Iris pigment epithelial cell (primary cell): ENCODE measurements at places on chromosomes 5 and 9.

GRCh38 chr9:91711755-91712601, 238.1 kb downstream of the ROR2 start:
- peak; percentile 14 for DNase-seq

DNA sequence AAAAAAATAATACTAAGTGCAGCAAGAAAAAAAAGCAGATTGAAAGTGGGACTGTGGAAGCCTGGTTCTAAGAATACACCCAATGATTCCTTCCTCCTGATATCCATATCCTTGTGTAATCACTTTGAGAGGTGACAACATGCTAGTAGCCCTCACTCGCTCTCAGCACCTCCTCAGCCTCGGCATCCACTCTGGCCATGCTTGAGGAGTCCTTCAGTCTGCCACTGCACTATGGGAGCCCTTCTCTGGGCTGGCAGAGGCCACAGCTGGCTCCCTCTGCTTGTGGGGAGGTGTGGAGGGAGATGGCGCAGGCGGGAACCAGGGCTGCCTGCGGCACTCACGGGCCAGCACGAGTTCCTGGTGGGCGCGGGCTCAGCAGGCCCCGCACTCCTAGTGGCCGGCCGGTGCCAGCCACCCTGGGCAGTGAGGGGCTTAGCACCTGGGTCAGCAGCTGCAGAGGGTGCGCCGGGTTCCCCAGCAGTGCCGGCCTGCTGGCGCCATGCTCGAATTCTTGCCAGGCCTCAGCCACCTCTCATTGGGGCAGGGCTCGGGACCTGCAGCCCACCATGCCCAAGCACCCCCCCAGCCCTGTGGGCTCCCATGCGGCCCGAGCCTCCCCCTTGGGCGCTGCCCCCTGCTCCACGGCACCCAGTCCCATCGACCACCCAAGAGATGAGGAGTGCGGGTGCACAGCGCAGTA, 24.5 kb upstream of the SELENOP start:
- DNase-seq: no peak

GRCh38 chr5:159106569-159107282, 7.0 kb upstream of the EBF1 start:
- peak; percentile 59 for DNase-seq

DNA sequence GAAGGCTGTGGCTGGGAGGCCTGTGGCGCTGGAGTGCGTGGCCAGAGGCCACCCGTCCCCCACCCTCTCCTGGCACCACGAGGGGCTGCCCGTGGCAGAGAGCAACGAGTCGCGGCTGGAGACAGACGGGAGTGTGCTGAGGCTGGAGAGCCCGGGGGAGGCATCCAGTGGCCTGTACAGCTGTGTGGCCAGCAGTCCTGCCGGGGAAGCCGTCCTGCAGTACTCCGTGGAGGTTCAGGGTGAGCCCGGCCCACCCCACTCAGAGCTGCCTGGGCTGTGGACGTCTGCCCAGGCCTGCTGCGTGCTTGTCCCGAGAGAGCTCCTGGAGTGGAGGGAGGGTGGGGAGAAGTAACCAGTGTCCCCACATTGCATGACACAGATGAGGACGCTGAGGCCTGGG, 89.2 kb downstream of the HMCN2 start:
- no peak for DNase-seq

- DNase-seq: peak; percentile 24
Measured at GRCh38 chr5:45038366-45038987, 229.7 kb downstream of the MRPS30 start.

GRCh38 chr5:58456026-58456425, 3.9 kb downstream of the PLK2 start:
- no peak for DNase-seq

DNA sequence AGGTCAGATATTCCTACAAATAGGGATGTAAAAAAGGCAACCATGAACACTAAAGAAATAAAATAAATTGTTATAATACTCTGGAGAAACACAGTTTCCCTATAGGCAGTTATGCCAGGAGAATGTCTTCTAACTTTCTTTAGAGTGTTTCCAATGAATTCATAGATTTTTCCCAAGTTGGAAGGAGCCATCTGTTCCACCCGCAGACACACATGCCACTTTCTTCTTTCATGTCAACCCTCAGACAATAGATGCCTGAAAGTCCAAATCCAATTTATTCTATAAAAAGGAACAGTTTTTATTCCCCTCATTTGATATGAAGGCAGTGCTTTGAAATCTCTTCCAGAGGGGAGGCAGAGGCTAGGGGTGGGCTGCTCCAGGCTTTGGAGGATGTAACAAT, 418.1 kb downstream of the ACTL7B start:
- DNase-seq: no peak

GRCh38 chr5:76175821-76176403, 92.7 kb downstream of the SV2C start:
- DNase-seq: no peak

DNA sequence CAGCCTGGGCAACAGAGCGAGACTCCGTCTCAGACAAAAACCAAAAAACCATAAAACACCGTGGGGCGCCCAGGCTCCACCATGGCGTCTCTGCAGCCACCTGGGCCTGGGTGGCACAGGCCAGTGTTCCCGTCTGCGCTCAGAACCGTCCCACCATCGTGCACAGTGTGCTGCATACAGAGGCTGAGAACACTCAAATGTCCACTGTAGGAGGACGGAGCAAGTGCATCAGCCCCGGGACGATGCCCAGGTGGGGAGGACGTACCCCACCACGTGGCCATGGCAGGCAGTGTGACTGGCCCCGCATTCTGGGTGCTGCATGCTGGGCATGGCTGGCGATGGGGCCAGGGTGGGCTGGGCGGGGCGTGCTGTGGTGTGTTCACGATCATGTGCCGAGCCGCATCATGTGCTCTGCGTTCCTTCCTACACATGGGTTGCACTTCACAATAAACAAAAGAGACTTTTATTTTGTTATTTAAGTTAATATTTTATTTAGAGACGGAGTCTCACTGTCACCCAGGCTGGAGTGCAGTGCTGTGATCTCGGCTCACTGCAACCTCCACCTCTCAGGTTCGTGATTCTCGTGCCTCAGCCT, 37.8 kb downstream of the EXD3 start:
- no peak for DNase-seq

GRCh38 chr9:135294836-135295235, 184.7 kb upstream of the PPP1R26 start:
- no peak for DNase-seq

DNA sequence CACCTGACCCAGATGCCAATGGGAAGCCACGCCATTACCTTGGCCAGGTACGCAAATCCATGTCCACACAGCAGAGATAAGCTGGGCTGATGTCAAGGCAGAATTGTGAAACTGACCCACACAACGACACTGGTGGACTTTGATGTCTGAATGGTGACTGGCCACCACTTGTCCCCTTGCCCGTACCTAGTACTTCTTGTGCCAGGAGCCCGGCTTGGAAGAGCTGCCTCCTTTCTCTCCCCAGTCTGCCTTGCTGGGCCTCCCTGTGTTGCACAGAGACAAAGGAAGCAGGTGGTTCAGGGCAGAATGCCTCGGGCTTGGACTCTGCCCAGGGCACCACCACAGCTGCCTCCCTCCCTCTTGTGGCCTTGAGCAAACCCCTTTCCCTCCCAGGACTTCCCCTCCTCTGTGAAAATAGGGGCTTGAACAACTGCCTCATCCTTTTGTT, 23.3 kb downstream of the PTGES2 start:
- no peak for DNase-seq

DNA sequence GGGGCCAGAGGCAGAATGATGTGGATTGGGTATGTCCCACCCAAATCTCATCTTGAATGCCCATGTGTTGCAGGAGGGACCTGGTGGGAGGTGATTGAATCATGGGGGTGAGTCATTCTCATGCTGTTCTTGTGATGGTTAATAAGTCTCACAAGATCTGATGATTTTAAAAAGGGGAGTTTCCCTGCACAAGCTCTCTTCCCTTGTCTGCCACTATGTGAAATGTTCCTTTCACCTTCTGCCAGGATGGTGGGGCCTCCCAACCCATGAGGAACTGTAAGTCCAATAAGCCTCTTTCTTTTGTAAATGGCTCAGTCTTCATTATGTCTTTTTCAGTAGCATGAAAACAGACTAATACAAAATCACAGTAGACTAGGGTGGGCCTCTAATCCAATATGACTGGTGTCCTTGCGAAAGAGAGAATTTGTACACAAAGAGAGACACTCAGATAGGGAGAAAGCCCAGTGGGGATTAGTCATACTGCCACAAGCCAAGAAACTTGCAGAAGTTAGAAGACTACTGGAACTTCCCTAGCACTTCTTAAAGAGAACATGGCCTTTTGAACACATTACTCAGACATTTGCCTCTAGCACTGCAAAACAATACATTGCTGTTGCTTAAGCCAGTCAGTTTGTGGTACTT, 68.4 kb downstream of the ANXA1 start:
- DNase-seq: peak; percentile 92

DNA sequence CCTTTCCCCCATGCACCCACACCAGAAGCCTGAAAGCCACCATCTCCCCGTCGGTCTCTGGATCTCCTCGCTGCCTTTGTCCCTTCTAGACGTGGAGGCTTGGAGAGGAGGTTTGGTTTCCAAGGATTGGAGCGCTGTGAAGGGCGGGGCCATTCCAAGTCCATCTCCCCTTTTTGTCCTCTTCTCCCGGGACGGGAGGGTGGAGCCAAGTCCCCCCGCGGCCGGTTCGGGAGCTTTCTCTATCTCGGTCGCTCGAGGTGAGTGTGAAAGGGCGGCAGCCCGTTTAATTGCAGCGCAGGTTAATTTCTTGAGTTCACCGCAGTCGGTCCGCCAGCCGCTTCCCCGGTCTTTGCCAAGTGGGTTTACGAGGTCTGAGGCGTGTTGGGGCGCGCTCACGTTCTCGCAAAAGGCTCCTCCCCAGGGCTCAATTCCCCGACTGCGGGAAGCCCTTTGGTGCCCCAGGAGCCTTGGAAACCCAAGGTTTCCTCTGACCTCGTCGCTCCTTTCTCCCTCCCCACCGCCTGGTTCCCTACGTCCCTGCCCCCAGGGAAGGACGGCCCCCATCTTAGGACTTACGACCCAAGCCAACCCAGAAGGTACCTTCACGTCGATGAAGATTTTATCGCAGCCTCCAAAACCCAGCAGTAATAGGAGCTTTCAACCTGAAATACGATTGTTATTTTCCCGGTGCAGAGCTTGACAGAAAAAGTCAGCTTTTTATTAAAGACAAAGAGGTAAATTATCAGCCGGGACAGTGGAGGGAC, 2.8 kb upstream of the ZNF462 start:
- DNase-seq: peak; percentile 37

GRCh38 chr9:124022201-124023121, 10.9 kb downstream of the LHX2 start:
- DNase-seq: no peak

DNA sequence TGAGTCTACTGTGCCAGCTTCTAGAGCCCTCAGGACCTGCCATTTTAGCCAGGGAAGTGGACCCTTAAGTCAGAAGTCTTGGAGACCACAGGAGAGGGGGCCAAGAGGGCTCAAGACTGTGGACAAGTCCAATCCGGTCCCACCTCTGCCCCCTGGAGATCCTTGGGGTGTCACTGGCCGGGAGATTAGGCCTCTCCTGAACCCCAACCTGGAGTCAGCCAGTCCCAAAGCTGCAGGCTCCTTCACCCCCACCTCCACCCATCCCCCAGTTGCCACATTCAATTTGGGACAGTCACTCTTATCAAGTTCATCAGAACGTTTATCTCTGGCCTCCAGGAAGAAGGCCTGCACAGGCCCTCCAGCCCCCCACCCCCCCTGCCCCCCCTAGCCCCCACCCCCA, 290 bp downstream of the SLC23A1 start:
- DNase-seq: no peak

DNA sequence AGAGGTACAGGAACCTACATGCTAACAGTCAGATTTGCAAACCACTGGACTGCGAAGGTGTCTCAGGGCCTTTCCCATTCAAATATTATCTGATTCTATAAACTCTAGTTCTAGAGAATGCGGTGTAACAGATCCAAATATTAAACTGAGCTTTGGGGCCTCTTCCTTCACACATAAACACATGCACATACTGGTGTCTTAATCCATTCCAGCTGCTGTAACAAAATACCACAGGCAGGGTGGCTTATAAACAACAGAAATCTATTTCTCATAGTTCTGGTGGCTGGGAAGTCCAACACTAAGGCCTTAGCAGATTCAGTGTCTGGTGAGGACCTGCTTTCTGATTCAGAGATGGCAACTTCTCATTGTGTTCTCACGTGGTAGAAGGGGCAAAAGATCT, 30.2 kb downstream of the RETREG1 start:
- no peak for DNase-seq

GRCh38 chr9:113148781-113149510, 1.9 kb upstream of the SLC31A2 start:
- DNase-seq: no peak

DNA sequence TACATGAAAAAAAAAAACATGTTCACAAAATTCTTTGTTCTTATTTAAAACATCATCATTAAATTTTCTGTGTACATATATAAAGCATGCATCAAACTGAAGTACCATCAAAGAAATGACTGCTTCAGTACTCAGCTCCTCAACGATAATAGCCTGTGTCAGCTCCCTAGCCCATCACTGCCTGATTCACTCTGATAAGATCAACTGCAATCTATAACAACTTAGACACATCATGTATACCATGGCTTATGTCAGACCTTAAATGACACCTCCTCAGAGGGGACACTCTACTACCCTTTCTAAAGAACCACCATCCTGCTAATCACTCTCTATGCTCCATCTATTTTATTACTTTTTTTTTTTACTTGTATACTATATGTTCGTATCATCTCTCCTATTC, 200.5 kb upstream of the TLE4 start:
- no peak for DNase-seq

GRCh38 chr5:72402959-72403628, 82.9 kb downstream of the PTCD2 start:
- peak; percentile 52 for DNase-seq

DNA sequence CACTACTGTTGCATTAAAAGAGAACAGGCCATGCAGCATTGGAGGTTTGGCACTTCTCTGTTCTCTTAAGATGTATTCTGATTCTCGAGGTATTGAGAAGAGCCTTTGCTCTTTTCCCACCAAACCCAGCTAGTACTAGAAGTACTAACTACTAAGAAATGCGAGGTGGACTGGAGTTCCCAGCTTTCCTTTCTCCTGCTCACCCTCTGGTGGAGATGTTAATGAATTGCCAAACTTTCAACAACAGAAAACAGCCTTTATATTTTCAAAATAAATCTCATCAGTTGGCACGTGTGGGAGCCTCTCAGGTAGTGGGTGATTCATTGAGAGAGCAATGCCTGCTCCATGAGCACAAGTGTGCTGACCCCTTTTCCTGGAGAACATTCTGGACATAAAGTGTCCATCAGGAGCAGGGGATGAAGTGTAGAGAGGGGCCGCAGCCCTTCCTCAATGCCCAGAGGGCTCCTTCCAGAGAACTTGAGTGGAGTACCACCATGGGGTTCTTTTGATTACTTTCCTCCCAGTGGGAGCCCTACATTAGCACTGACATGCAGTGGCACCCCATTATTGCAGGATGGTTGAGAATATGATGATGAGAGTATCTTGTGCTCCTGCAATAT, 45.7 kb downstream of the TMEM174 start:
- DNase-seq: peak; percentile 57

GRCh38 chr9:94905606-94906005, 179.1 kb downstream of the AOPEP start:
- no peak for DNase-seq

- DNase-seq: no peak
Measured at GRCh38 chr5:158461240-158461854, 602.4 kb upstream of the CLINT1 start.

- DNase-seq: peak; percentile 52
Measured at GRCh38 chr5:179558932-179559283, 8.6 kb downstream of the RUFY1 start.
